Stimulated activated CD4-positive, alpha-beta T cell treated with anti-CD3 and anti-CD28 coated beads, Interleukin-1b, Interleukin-23, amount 100 ng/mL, for 1 hour (primary cell): ENCODE measurements at places on chromosomes 3 and 15.

DNA sequence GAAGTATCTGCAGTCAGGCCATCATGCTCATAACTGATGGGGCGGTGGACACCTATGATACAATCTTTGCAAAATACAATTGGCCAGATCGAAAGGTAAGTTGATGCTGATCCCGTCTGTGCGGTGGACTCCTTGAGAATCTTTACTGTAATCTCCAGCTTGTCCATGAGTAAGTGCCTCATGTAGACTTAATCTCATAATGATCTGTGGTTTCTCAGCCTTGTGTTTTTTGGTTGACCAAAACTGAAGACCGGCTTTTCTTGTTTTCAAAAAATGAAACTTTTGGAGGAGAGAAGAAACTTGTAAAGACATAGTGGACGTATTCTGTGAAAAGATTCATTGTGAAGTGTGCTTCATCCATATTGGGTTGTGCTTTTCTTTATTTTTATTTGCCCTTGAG lies 285.7 kb downstream of the LRTM1 start:
- no peak for DNase-seq

DNA sequence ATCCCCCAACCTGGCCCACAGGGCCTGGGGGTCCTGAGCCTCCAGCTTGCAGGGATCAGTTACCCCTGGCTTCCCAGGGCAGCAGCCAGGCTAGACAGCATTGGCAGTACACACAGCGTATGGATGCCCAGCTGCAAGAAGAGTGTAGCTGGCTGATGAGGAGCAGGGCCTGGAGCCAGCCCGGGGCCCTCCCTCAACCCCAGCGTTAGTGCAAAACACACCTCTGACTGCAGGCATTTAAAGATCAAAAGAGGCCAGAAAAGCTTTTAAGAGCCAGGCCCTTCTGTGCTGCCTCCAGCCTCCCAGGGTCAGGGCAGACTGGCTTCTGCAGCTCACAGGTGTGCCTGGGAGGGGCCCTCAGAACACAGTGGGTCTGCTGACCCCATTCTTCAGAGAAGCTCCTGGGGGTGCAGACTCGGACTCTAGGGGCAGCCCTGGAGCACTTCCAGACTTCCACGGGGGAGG lies 110.6 kb downstream of the ETFA start:
- DNase-seq = no peak

DNA sequence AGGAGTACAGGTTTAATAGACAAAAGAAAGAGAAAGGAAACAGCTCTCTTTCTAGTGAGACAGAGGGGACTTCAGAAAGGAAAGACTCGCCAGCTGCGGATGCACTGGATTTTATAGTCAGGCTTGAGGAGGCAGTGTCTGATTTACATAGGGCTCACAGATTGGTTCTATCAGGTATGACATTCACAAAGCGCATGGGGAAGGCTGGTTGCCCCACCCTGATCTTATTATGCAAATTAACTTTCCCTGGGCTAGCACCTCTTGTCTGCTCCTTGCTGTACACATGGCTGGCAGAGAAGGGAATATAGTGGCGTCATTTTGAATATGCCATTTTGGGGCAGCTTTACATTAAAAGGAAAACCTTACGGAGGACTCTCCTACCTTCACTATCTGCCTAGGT lies 938.4 kb upstream of the SEMA6D start:
- DNase-seq = no peak

DNA sequence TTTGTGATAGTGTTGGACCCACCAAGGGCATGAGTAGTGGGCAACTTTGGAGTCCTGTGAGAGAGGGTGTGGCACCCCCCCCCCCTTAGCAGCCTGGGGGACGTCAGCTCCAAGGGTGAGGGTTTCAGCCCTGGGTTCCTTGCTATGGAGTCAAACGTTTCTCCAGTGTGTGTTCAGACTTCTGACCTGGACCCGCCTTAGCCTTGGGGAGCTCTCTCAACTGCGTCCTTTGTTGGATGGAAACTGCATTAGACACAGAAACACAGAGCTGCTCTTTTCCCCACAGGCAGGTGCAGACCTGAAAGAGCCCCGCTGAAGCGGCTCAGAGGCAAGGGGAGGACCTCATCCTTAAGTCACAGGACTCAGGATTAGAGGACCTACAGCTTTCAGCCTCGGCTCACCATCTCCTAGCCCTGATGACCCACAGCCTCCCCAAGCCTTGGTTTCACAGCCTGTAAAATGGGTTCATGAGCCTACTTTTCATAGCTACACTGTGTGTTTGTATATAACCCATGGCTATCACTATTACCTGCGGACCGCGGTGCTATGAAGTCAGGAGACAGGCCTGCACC lies 19.9 kb downstream of the ZNF710 start:
- DNase-seq = no peak

- no peak for DNase-seq
These were observed 2.1 kb upstream of the SRPRB start for GRCh38 chr3:133803469-133803868.

DNA sequence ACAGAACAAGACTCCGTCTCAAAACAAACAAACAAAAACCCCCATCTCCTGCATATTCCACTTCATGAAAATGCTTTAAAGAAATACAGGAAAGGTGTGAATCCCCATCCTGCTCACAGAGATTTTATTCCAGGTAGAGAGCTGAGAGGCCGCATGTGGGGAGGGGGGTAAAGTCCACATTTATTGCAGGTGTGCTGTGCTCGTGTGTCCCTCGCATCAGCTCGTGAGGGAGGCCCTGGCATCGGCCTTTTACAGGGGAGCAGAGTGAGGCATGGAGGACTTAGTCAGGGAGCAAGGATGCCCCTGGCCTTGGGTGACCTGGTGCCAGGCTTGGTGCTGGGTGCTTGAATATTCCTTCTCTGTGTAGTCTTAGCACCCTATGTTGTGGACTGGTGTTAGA lies 413.5 kb upstream of the C2CD4B start:
- DNase-seq = no peak

- DNase-seq = no peak
These were observed 106.7 kb downstream of the ZNF621 start for GRCh38 chr3:40631341-40631995.

DNA sequence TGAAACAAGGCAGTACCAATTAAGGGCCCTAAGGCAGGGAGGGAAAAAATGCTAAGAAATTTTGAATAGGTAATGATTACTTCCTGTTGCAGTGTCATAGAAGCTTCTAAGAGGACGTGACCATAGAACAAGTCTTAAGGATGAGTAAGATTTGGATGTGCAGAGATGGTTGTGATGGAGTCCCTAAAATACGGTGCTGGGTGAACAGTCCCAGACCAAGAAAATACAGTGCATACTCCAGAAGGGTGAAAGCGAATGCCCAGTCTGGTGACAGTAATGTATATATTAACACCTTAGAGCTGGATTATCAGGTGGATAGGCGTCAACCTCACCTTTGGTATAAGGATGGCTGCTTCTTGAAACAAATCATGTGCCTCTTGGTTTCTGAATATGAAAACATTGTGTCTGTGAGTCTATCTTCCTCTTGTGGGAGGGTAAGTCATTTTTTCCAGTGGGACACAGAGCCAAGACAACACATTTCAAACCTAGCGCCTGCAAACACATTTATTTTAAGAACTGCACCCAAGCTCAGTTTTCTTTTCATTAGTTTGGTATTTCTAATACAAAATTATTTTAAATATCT lies 101.2 kb upstream of the TP63 start:
- no peak for DNase-seq

GRCh38 chr15:92505611-92506010 lies 111.9 kb downstream of the ST8SIA2 start:
- no peak for DNase-seq

DNA sequence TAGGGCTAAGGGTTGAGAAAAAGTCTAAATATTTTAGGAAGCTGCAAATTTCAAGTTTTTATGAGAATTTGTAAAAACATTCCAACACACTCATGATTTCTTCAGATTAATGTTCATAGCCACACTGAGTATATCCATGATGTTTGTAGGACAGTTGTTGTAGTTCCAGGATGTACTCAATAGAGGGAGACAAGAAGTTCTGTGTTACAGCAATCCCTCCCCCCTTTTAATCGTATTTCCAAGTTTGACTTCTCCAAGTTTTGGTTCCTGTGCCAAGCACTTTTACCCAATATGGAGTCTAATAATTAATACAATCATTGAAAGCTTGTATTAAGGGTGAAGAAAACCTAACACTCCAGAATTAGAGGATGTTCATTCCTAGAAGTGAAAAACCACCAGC lies 143.4 kb downstream of the FEZF2 start:
- no peak for DNase-seq

DNA sequence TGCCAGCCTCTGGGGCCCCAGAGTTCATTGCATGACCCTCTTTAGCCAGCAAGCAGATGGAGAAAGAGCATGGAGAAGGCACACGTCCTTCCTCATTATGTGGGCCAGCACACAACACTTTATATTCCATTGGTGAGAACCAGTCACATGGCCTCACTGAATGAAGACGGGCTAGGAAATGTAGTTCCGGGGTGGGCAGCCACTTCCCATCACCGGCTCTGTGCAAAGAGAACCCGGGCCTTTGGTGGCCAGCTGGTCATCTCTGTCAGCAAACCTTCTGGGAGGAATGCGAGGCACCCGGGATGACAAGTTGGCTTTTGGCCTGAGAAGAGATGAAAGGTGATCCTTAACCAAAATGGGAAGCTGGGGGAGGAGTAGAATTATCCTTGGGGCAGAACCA lies 90.2 kb upstream of the VGLL4 start:
- DNase-seq = no peak

DNA sequence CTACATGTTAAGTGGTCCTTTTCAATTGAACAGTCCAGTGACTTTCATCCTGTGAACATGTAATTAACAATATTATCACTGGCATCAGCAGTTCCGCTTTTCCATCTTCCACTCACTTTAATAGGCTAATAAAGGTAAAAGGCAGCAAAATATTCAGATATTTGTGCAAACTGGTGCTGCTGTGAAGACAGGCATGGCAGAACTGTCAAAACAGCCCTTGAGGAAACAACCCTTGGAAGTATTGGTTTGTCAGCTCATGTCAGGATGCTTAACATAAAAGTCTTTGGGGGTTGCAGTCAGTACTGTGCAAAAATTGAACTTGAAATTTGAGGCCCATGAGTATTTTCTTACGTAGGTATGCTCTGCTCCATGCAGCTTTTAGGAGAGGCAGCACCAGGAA lies 72.0 kb upstream of the CMTM7 start:
- DNase-seq = no peak

DNA sequence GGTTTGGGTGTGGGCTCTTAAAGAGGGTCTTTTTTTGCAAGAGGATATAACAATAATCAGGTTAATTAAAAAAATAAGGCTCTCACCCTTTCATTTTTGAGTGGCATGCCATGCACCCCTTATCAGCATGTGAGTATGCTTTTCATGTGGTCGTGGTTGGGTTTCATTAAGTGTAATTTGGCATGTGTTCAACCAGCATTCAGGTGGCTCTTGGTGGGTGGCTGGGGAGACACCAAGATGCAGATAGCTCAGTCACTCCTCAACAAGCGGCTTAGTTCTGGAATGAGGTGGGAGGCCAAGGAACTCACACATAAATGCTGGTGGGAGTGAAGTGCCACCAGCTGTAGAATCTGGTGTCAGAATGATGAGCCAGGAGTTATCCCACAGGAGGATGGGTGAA lies 66.8 kb downstream of the FLNB start:
- no peak for DNase-seq

DNA sequence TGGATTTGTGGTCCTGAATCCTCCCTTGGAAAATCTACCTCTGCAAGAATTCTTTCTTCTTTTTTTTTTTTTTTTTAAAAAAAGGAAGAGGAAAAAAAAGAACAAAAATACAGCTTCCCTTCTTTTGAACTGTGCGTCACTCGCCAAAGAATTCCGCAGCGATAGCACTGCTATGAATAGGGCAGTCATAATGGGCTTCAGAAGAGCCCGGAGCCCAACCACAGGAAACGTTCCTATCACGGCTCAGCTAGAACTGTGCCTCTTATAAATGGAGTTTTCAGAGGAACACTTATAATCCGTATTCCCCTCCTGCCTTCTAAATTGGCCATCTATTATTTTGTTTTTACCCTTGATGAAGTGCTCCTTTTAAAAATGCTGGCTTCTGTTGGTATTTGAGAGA lies 227.7 kb downstream of the ADAMTS17 start:
- DNase-seq = no peak

DNA sequence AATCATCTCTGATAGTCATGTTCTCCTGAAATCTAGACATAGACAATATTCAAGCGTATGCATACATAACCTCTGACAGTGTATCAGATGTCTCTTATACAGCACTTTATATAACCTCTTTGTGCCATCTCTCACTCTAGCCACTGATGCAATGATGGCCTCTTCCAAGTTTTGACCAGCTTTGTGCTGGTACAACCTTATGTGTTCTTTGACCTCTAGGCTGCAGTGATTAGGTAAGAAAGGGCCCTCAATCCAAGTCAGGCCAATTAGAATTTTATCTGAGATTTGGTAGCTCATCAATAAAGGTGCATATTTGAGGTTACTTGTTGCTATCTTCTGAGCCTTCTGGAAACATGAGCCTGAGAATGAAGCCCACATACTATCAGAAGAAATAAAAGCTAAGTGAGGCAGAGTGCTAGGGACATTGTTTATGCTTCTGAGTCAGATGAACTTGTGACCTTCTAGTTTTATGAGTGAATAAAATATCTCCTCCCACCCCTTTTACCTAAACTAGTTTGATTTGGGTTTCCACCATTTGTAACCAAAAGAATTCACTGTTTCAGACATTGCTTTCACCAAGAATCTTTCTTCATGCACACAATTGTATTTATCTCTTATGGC lies 283.2 kb upstream of the SUCLG2 start:
- DNase-seq = no peak

DNA sequence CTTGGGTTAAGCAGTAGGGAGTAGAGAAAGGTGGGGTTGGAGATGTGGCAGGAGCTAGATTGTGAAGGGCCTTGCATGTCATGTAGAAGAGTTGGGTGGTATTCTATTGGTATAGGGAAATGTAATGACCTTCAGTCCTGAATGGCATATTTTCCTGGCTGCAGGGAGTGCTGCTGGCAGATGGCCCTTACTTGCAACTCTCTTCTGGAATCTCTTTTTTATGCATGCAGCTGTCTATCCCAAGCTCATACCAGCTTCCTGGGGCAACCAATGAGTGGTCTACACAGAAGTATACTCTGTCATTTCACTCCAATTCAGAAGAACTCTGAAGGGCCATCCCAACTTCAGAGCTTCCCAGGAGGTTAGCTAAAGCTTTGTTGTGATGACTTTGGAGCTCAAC lies 144.7 kb upstream of the ANKRD28 start:
- DNase-seq = no peak

GRCh38 chr15:48814286-48814685 lies 3.4 kb upstream of the CEP152 start:
- no peak for DNase-seq

GRCh38 chr3:197317250-197317963 lies 19.0 kb upstream of the DLG1 start:
- no peak for DNase-seq

DNA sequence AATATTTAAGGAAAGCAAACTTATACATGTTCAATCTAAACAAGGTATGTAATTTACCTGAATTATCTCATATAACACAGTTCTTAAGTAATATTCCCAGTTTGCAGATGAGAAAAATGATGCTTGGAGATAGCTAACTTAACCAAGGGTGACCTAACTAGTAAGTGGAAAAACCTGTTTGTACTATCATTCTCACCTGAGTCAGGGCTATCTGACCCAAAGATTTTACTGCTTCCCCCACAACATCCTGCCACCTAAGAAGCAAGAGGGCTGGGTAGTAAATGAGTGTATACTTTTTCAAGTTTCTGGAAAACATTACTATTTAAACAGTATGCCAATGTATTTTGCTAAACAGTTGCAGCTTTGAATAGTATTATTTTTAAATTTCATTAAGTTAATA lies 10.6 kb downstream of the TP63 start:
- DNase-seq = no peak
